GM04504 (cell line): ENCODE measurements at places on chromosomes 1 and 21.

DNA sequence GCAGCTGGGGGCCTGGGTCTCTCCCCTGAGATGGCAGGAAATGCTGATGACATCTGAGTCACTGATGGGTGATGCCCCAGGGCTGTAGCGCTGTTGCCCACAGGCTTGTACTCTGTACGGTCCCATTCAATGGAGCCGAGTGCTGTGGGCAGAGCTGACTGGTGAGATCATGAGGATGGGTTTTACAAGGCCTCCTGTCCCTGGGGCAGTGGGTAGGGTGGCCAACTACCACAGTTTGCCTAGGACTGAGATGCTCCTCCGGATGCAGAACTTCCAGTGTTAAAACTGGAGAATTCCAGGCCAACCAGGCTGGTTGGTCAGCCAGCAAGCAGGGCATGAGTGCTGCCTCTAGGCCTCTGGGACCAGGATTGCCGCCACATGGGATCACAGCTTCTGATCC, 9.2 kb downstream of the PHLDA3 start:
- no peak for DNase-seq

GRCh38 chr1:99384021-99384420, 119.7 kb downstream of the PLPPR4 start:
- DNase-seq = no peak

- DNase-seq = peak; percentile 25
Measured at GRCh38 chr1:87426463-87427249, 98.0 kb downstream of the LMO4 start.

DNA sequence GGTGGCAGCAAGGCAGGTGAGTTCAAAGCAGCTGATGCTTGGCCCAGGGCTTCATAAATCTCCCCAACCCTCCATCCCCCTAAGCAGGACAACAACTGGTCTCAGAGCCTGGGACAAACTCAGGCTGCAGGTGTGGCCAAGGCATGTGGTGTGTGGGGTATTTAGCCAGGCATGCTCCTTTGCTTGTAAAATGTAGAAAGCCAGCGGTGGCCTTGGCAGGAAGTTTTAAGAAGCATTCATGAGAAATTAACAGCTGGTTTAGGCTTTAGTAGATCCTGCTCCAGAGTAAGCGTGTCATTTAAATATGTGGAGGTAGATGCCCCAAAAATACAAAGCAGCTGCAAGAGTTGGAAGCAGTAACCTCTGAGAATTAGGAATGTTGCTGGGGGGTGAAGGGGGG, 44.8 kb downstream of the NTPCR start:
- no peak for DNase-seq

DNA sequence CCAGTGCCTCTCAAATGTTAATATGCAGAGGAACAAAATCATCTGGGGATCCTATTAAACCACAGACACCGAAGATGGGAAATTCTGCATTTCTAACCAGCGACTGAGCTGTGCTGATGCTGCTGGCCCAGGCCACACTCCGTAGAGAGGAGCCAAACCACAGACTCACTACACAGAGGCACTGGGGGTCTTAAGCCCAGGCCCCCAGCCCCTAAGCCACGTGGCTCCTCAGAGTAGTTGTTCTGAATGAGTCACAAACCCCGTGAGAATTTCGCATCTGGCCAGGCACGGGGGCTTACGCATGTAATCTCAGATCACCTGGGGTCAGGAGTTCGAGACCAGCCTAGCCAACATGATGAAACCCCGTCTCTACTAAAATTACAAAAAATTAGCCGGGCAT, 2.8 kb upstream of the CELA2A start:
- DNase-seq = no peak
